ENCODE measurements at places on chromosomes 1 and 21.

- DNase-seq, result peak; percentile 94
Measured at GRCh38 chr21:38619992-38620479, 121.8 kb upstream of the ERG start.

DNA sequence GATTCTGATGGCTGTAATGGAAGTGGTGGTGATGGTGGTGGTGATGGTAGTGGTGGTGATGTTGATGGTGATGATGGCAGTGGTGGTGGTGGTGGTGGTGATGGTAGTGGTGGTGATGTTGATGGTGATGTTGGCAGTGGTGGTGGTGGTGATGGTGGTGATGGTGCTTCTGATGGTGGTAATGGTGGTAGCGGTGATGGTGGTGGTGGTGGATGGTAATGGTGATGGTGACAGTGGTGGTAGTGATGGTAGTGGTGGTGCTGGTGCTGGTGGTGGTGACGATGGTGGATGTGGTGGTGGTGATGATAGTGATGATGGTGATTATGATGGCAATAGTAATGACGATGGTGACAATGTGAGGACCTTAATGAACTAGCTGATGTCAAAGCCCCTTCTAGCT lies 35.6 kb upstream of the LRRC3 start:
- DNase-seq, result no peak

- no peak for DNase-seq
Measured at GRCh38 chr1:157849229-157849875, 7.7 kb upstream of the CD5L start.

DNA sequence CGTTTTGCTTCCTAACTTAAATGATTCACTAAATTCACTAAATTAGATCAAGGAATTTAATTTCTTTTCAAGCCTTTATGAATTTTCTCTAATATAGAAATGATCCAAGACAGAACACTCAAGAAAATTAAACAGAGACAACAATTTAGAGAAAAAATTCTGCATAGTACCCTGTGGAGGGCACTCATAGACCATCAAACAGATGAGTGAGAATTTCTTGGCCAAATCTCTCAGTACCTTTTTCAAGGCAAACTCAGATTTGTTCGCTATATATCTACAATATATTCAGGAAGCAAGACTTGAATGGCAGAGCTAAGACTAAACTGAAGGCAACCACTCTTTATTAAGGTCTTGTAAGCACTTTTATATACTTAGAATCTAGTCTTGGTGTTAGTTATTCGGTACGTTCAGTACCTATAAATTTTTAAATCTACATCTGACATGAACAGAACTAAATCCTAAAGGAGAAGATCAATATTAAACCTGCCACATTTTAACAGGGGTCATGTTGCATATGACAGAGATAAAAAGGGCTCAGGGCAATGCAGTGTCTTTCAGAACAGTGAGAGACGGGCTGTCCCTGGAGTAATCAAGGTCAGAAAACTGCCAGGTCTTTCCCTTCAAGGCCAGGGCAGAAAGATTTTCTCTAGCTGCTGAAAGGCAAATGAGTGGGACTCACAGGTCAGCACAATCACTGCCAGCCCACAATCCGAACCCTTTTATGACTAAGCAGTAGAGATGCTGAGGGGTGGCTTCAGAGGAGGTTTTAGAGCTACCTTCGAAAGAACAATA lies 118.8 kb upstream of the TMPRSS15 start:
- DNase-seq, result peak; percentile 38

- DNase-seq, result no peak
Measured at GRCh38 chr1:50368179-50369007, 54.9 kb downstream of the DMRTA2 start.

DNA sequence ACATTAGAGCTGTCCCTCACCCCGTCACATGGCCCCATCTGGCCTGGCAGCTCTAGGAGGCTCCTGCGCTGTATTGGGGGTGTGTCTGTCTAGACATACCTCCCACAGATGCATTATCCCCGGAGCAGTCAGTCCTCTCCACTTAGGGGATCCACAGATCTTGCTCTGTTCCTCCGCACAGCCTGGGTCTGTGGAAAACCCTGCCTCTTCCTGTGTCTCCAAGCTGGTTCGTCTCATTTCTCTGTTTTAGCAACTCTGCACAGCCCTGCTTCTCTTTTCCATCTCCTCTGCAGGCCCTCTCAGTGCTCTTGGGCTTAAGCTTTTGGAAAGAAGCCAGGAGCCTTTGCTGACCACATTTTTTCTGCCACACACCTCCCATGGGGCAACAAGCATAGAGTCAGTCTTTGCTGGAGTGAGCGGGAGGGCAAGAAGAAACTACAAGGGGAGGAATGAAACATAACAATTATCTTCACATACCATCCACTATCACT lies 241.5 kb downstream of the FOXD2 start:
- no peak for DNase-seq

DNA sequence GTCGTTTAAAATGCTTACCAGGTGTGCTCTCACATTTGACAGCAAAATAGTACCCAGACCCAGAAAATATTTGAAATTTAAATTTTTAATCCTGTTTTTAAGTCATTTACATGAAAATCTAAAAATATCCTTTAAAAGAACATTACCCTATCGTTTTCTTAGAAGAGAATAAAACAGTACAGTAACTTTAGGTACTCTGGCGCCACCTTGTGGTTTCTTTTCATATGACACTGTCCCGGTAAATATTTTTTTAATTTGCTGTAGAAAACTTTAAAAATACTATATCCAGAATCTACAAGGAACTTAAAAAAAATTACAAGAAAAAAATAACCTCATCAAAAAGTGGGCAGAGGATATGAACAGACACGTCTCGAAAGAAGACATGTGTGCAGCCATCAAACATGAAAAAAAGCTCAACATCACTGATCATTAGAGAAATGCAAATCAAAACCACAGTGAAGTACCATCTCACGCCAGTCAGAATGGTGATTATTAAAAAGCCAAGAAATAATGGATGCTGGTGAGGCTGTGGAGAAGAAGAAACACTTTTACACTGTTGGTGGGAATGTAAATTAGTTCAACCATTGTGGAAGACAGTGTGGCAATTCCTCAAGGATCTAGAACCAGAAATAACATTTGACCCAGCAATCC lies 129.2 kb downstream of the RGS21 start:
- peak; percentile 40 for DNase-seq

- DNase-seq, result no peak
Measured at GRCh38 chr1:198656500-198656932, 17.7 kb downstream of the PTPRC start.

DNA sequence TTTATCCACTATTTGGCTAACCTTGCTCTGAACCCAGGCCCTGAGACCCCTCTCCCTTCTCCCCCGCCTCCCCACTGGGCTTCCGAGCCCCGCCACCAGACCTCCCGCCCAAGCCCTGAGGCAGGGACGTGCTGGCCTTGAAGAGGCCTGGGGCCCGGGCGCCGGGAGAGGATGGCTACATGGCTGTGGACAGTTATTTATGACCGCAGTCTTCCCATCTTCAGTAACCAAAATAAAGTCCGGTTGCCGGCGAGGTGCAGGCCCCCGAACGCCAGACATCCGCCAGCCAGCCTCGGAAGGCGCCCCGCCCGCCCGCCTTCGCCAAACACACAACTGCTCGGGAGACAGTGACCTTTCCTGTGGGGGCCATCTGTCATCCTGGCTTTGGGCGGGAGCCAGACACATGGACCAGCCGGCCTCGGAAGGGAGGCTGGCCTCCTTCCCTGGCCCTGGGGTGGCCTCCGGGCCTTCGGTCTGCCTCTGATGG lies 69.0 kb downstream of the DHRS3 start:
- DNase-seq, result no peak

- DNase-seq, result no peak
Measured at GRCh38 chr1:184910691-184911091, 63.6 kb downstream of the NIBAN1 start.

- no peak for DNase-seq
Measured at GRCh38 chr1:56638248-56638647, 6.9 kb upstream of the PRKAA2 start.

GRCh38 chr1:30484668-30485067 lies 238.7 kb downstream of the MATN1 start:
- no peak for DNase-seq

DNA sequence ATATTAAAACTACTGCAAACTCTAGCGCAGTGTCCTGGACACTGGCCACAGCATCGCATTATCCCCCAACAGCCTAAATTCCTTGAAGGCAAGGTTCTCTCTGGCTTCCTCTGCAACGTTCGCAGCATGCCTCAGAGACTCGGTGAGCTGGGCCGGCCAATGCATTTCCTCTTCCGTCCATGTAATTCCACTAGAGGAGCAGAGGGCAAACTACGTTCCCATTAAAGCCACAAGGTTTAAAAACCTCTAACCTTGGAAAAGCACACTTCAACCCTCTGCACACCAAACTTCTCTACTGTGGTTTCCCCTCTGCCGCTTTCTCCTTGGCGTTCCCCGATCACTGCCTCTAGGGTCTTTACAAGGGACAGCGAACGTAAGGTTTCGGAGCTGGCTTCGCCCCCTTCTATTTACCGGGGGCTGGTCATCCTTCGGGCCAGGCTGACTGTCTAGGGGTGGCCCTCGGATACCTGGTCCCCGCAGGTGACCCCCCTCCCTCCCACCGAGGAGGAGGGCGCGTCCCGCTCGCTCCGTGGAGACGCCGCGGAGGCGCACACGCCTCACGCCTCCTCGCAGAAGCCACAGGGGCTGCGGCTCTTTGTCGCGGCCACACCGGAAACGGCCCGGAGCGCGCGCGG lies 456 bp upstream of the SMYD2 start:
- no peak for DNase-seq

Data from skin of body (tissue), 3 donors.